ENCODE measurements at places on chromosomes 1 and 21.

DNA sequence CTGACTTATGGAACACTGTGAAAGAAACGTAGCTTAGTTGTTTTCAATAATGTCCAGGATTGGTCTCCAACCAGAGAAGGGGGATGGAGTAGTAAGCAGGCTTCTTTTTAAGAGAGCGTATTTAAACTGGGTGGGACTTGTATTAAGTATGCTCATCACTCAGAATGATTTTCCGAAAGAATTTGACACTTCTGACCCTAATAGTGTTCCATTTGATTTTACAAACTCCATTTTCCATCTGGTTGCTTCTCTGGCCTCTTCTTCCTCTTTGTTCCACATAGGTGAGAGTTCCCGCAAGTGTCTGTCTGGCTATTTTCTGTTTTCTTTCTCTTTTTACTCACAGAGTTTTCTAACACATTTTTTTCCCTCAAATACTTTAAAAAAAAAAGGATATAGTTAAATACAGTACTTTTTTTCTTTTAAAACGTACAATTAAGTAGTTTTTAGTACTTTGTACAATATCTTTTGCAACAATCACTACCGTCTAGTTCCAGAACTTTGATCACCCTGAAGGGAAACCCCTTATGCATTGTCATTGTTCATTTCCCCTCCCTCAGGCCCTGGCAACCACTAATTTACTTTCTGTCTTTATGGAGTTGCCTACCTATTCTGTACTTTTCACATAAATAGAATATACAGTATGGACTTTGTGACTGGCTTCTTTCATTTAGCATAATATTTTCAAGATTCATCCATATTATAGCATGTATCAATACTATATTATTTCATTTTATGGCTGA, 67.0 kb downstream of the RASAL2 start:
- no peak for DNase-seq

GRCh38 chr1:40305451-40305850, 11.6 kb downstream of the COL9A2 start:
- DNase-seq, result no peak

GRCh38 chr21:40681164-40681859, 165.6 kb downstream of the DSCAM start:
- no peak for DNase-seq

GRCh38 chr1:198175423-198176170, 18.8 kb downstream of the NEK7 start:
- DNase-seq, result no peak

- DNase-seq, result no peak
Observed at GRCh38 chr1:227316456-227316855, 1.8 kb downstream of the CDC42BPA start.

DNA sequence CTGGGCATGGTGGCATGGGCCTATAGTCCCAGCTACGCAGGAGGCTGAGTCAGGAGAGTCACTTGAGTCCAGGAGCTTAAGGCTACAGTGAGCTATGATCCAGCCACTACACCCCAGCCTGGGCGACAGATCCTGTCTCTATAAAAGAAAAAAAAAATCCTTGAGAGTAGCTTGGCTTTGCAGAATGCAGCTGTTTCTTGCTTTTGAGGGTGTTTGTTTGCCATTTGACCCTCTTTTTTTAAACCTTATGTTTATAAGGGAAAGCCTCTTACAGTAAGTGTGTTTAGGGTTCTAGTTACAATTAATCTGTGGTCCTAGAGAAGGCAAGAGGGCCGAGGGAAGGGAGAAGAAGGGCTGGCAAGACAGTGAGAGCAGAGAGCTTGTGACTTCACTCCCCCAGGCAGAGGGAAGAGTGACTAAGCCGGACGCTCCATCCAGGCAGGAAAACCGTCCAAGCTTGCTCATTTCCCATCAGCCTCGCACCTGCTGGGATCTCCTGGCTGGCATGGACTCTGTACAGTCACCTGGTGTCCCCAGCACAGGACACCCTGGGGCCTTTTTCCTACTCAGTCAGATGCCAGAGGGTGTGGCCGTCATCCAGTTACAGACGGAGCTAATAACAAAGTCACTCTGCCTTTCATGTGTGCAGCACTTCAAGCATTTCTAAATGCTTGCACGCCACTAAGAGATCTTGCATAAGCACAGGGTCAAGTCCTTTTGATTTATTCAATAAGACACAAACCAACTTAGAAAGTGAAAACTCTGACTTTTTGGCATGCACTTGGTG, 55.5 kb upstream of the PSEN2 start:
- DNase-seq, result no peak

GRCh38 chr21:34795548-34796180, 126.9 kb downstream of the CLIC6 start:
- DNase-seq, result no peak

- no peak for DNase-seq
Observed at GRCh38 chr1:153773096-153773921, 1.9 kb upstream of the SLC27A3 start.

DNA sequence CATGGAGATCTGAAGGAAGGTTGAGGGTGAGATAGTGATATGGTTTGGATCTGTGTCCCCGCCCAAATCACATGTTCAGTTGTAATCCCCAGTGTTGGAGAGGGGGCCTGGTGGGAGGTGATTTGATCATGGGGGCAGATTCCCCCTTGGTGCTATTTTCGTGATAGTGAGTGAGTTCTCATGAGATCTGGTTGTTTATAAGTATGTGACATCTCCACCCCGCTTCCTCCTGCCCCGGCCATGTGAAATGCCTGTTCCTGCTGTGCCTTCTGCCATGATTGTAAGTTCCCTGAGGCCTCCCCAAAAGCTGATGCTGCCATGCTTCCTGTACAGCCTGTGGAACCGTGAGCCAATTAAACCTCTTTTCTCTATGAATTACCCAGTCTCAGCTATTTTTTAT, 451.9 kb upstream of the VAMP3 start:
- DNase-seq, result no peak

DNA sequence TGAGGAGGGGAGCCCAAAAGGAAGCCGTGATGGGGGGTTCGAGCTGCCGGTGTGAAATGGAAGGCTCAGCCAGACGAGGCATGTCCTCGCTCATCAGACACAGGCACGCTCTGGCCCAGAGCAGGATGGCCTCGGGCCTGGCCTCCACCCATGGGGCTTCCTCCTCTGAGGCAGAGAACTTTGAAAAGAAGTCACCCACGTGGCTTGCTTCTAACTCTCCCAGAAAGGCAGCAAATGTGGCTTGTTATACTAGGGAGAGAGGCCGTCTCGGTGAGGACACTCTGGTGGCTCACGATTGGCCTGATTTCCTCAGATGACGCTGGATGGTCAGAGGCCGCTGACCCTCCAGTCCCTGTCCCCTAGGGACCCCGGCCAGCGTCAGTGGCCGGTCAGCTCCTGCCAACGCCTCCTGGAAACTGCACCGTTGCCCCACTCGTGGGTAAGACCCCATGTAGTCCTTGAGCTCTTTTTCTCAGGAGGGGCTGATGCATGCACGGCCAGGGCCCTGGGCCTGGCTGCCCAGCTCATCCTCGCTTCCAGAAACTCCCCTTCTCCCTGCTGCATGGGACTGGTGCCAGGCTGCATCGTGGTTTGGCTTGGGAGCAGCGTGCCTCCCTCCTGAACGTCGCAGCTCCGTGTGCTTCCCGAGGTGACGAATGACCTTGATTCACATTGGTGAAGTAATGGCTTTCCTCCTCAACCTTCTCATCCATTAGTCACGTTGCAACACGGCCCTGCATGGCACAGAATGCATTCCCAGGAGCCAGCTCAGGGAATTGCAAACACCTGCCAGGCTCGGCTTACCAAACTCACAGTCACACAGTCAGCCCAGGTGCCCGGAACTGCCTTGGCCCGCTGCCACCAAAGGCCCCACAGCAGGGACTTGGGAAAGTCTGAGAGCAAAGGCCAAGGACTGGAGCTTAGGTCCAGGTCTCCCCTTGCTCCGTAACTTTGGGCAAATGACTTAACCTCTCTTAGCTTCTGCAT, 58.8 kb downstream of the TOMM20 start:
- DNase-seq, result no peak

- no peak for DNase-seq
Observed at GRCh38 chr21:27586326-27586725, 619.4 kb upstream of the ADAMTS5 start.

- DNase-seq, result no peak
Observed at GRCh38 chr1:53343831-53344668, 16.2 kb upstream of the LRP8 start.

GRCh38 chr1:150149271-150150132, at the start of gene PLEKHO1:
Gene PLEKHO1, plus strand, starts transcription at chr1:150149916. Its CDS starts 342 bp downstream, at chr1:150150258.
- peak; percentile 86 for DNase-seq

DNA sequence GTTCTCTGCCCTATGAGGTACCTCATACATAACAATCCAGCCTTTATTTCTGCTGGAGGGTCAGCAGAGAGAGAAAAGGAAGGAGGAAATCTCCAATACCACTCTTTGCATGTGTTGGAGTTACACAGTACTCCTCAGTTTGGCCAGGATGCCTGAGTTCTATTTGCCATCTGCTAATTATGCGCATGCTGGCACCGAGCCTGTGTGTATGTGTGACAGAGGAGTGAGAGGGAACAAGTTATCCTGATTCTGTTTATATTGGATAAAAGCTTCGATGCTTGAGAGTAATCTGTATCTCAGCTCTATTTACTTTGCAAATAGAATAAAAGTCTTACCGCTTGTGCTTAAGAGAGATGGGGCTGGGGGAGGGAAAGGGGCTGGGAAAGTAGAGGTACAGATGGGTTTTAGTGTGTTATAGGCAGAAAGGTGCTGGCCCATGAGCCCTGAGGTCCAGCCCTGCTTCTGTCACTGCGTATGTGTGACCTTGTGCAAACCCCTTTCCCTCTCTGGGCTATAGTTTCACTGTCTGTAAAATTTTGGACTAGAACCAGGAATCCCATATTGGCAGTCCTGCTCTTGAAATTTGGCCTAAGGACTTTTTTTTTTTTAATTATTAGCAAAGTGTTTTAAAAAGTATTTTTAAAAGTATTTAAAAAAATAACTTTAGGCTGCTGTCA, 54.5 kb upstream of the PLXNA2 start:
- DNase-seq, result no peak

DNA sequence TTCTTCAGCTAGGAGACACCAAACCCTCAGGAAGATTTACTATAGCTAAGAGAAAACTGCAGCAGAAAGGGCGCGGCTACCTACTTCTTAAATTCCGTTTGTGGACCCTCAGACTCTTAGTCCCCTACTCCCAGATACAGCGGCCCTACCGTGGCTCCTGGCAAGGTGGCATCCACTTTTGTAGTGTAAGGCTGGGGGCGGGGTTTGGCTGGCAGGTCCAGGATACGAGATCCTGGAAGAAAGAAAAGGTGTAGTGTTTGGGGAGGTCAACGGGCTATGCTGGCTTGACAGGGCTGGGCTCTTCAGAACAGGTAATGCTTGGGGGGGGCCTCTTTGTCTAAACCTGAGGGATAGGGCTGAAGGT, 280 bp downstream of the CREB3L4 start:
- DNase-seq, result no peak

DNA sequence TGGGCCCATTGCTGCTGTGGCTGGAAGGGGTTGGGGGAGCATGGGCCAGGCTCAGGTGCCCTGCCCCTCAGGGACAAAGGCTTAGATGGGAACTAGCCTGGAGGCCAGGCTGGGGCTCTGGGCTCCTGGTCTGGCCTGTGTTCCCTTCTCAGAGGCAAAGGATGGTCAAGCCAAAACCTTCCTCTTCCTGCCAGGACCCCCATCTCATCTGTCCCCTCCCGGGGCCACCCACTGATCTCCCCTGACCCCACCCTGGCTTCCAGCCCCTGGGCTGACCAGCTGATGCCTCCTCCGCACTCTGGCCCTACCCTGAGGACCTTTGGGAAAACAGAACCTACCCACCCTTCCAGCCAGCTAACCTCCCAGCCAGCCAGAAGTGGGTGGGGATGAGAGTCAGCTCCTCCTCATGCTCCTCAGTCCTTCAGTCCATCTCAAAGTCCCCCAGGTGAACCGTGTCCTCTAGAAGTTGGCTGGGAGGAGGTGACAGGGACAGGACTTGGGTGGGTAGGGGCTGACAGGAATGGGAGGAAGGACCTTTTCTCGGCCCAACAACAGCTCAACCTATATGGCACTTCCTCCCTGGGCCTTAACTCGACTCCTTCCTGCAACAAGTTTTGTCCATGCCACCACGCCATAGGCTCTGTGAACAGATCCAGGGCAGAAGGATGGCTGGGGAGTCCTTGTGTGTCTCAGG, 7.5 kb downstream of the PEAR1 start:
- DNase-seq, result no peak

DNA sequence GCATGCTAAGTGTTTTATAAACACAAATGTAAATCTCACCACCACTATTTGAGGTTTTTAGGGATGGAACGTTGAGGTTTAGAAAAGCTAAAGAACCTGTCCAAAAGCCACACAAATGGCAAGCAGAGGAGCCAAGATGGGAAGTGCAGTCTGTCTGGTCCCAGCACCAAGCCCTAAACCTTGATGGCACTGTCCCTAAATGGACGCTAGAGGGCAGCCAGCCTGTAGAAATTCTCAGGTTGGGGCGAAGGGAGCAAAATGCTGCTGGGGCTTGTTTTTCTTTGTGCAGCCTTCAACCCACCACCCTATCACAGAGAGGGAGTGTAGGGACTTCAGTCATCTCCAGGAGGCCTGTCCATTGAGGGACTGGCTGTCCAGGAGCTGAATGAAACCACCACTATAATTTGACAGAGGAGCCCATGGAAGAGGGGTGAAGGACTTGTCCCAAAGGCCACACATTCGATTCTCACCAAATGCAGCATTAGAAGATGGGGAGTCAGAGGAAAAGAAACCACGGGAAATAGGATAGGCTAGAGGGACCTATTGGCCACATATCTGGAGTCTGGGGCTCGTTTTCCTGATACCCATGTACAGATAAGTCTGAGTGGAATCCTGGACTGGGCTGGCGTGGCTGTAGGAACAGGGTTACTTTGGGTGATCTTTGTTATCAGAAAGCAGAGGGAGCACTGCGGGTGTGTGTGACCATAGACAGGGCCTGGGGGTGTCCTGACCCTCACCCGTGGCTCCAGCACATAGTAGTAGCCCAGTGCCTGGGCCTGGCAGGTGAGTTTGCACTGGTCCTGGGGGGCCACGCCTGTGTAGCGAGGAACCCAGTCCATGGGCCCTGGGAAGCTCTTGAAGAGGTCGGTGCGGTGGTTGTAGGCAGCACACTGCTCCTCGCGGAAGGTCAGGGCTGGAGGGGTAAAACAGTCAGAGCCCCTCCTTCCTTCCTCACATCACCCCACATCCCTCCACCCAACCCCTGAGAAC, 6.1 kb downstream of the ADAMTS4 start:
- DNase-seq, result peak; percentile 49

- no peak for DNase-seq
Observed at GRCh38 chr1:235317168-235317567, 10.8 kb downstream of the ARID4B start.

GRCh38 chr1:11828511-11828910, 19.1 kb downstream of the NPPA start:
- no peak for DNase-seq

DNA sequence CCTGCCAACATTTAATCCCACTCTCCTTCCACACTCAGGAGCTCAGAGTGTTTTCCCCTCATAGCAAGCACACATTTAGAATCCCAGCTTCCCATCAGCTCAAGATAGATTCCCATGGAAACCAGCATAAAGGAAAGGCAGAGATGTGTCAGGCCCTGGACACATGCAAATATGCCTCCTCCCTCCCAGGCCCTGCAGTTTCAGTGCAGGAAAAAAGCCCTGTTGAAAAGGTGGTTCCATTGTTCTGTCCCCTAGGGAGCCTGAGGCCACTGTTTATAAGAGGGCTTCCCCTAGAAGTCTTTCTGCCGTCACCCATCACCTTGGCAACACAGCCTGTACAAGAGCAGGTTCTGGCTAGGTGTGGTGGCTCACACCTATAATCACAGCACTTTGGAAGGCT, 3.6 kb downstream of the CACNA1S start:
- no peak for DNase-seq

Data from stimulated activated CD4-positive, alpha-beta T cell treated with anti-CD3 and anti-CD28 coated beads, Interleukin-4, amount 100 ng/mL, for 4 hours (primary cell).